Right renal pelvis (tissue), 4 donors: ENCODE measurements at places on chromosomes 11 and 22. TPM values are rescaled to one million over a fixed set of nuclear protein-coding genes. Genes with fewer than 3 reads are reported as not detected.

GRCh38 chr11:34487430-34487829 is 26.2 kb downstream of the ELF5 start:
- DNase-seq, result no peak

DNA sequence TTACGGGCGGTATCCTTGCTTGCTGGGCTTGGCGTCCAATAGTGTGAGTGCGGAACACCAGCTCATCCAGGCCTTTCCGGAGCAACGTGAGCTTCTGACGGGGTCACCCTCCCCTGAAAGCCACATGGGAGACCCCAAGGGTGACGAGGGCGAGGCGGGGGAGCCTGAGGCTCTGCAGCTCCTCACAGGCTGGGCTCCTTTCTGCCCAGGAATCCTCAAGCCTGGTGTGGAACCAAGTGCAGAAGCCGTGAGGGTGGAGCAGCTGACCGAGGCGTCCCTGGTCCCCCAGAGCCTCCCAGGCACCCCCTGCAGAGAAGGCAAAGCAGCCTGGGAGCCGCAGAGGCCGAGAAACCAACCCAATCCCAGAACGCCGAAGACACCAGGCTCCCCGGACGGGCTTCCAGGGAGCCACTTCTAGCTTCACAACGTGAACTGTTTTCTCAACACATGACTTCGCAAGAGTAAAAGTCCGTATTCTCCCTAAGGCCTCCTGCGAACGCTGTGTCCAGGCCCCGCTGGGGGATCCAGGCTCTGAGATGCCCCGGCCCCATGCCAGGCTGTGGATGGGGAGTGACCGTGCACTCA is 530.3 kb downstream of the BRD1 start:
- no peak for DNase-seq

GRCh38 chr11:26149585-26149984 is 182.3 kb upstream of the ANO3 start:
- DNase-seq, result no peak

DNA sequence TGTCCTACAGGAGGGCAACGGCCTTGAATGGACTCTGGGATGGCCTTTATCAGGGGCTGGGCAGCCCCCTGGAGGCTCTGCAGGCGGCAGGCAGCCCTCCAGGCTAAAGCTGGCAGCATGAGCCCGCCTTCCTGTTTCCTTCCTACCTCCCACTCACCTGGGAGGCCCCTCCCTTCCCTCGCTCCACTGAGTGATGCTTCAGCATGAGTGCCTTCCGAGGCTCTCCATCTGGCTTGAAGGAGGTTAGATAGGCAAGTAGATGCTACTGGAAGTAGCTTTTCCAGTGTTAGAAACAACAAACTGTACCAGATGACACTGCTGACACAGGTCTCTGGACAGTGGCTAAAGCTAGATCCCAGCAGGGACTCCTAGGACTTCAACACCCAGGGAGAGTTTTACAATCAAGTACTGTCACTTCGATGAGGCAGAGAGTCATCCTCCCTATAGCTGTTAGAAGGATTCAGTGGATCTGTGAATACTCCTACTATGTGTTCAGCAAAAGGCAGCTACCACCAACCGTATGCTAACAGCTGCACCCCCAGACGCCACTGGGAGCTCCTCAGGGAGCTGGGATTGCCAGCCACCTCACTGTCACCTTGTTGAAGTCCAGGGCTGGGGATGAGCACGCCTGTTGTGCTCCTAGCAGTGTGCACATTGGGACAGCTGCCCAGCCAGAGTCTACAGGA is 4.1 kb upstream of the SLC25A1 start:
- DNase-seq, result no peak

GRCh38 chr22:35460688-35461087 is 60.7 kb downstream of the MCM5 start:
- no peak for DNase-seq

DNA sequence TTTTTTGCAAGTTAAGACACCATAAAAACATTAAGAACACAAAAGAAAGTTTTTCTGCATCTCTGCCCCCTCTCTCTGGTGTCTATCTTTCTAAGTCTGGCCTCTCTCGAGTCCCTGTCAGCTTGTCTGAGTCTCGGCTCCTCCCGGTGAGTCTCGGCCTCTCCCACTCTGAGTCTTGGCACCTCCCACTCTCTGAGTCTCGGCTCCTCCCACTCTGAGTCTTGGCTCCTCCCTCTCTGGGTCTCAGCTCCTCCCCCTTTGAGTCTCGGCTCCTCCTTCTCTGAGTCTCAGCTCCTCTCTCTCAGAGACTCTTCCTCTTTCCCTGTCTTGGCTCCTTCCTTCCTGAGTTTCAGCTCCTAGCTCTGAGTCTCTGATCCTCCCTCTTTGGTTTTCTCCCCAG is 72.5 kb upstream of the AMPD3 start:
- DNase-seq, result no peak

MAJIN gene
- 0.90 TPM for polyA plus RNA-seq
